ENCODE measurements at places on chromosomes 1 and 21. TPM values are rescaled to one million over a fixed set of nuclear protein-coding genes. Genes with fewer than 3 reads are reported as not detected.

TSNAX gene
- 8.1 TPM for total RNA-seq

CTTNBP2NL gene
- total RNA-seq: 1.9 TPM

OTUD3 gene
- 2.7 TPM for total RNA-seq

EFNA1 gene
- 21.3 TPM for total RNA-seq

TSPAN1 gene
- total RNA-seq: not detected

HENMT1 gene
- 23.7 TPM for total RNA-seq

ODF2L gene
- total RNA-seq: 12.9 TPM

LEMD1 gene
- total RNA-seq: not detected

DNA sequence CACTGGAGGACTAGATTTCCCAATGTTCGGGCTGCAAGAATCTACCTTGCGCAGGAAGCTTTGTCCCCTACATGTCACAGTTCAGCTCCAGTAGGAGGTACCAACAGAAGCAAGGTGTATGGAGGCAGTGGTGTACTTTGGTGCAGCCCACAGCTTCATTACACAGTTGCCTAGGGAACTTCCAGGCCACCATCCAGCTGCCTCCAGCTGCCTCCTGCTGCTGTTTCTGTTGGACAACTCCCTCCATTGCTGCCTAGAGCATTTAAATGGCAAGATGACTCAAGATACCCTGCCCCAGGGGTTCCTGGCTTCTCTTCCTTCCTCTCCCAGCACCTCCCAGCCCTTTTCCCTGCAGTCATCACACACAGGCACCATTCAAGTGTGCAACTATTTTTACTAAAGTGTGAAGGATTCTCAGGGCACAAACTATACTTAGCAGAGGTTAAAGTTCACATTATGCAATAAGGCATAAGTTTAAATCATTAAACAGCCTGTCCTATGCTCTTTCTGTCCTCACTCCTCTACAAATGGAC lies 39.0 kb upstream of the ATP1A1 start:
- no peak for DNase-seq

GRCh38 chr1:42152119-42152518 lies 1.1 kb upstream of the GUCA2B start:
- DNase-seq: no peak

- no peak for DNase-seq
These were observed 618.6 kb downstream of the RWDD3 start for GRCh38 chr1:95852483-95853070.

- DNase-seq: no peak
These were observed 350.1 kb downstream of the DPYD start for GRCh38 chr1:97570691-97571090.

DNA sequence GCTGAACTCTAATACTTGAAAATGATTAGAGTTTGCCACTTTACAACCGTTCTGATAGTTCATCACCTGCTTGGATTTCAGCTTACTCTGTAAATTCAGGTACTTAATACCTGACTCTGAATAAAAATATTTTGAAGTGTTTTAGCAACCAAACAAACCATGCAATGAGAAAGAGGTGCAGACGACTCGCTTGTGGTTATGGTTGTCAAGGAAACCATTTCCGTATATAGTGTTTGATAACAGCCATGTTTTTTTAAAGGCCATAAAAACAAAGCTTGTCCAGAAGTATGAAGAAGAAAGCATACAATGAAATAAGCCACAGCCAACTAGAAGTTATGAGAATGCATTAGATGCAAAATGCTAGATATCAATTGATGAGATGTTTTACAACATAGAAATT lies 167.2 kb upstream of the HMCN1 start:
- DNase-seq: peak; percentile 94

DNA sequence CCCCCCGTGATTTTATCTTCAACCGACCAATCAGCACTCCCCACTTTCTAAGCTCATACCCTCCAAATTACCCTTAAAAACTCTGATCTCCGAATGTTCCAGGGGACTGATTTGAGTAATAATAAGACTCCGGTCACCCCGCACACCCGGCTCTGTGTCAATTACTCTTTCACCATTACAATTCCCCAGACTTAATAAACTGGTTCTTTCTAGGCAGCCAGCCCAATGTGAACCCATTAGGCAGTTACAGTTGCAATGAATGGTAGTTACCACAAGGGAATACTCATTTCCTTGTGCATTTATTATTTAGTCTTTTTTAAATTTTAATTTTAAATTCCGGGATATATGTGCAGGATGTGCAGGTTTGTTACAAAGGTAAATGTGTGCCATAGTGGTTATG lies 177.9 kb downstream of the HFM1 start:
- DNase-seq: no peak

GRCh38 chr21:26546446-26547097 lies 26.5 kb downstream of the CYYR1 start:
- no peak for DNase-seq

GRCh38 chr1:99133756-99134500 lies 129.3 kb upstream of the PLPPR5 start:
- no peak for DNase-seq

DNA sequence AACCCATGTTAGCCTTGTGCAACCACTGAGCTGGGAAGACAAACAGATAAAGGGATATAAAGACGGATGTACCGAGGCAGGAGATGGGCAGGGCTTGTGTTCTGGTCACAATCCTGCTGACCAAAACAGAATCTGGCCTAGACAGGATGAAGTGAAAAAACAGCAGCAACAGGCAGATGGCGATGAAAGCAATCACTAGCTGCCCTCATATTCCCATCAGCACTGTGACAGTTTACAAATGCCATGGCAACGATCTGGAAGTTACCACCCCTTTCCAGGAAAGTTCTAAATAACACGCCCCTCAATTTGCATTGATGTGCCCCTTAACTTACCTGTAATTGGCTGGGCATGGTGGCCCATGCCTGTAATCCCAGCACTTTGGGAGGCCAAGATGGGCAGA lies 40.6 kb upstream of the CD46 start:
- no peak for DNase-seq

- DNase-seq: no peak
These were observed 1.5 kb downstream of the CSDE1 start for GRCh38 chr1:114756009-114756892.

GRCh38 chr21:18335651-18336236 lies 67.8 kb downstream of the TMPRSS15 start:
- no peak for DNase-seq

DNA sequence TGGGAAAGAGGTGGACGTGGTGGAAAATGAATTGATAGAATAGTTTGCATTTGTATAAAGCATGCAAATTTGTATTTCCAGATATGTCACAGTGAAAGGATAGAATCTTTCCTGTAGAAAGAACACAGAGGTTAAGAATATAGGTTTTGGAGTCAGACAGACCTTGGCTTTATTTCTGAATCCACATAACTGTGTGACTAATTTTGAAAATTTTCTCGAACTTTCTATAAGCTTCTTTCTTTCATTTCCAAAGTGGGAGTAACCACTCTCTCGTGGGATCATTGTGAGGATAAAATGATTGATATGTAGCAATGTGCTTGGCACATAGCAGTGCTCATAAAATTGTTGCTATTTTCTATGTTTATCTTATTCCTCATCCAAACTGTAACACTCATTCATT lies 108.8 kb downstream of the DISC1 start:
- DNase-seq: no peak

DNA sequence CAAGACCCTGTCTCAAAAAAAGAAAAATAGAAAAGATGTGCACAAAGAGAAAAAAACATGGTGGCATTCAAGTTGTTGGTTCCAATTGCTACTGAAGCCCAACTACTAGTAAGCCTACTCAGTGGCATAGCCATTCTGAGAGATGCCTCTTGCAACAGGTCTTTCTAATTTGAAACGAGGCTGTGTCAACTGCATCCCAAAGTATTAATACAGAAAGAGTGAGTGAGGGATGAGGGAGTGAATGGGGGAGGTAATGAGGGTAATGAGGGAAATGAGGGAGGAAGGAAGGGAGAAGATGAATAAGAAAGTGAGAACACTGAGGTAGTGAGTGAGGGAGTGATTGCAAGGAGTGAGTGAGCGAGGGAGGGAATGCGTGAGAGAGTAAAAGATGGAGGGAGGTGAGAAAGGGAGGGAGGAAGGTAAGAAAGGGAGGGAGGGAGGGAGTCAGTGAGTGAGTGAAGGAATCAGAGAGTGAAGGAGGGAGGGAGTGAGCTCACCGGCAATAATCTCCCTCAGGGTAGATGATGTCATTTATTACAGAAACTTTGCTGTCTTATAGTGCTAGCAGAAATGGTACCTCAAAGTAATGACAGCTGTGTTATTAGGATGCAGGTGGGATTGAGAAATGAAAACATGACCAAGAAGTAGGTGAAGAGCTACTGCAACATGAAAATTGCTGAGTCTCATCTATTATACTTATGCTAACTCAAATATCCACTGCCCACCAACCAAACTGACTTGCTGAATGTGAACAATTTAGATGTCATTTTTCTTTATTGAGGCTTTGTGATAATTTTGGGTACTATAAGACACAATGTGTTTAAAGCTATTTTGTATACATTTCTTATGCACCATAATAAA lies 75.6 kb upstream of the ADAM30 start:
- no peak for DNase-seq

DNA sequence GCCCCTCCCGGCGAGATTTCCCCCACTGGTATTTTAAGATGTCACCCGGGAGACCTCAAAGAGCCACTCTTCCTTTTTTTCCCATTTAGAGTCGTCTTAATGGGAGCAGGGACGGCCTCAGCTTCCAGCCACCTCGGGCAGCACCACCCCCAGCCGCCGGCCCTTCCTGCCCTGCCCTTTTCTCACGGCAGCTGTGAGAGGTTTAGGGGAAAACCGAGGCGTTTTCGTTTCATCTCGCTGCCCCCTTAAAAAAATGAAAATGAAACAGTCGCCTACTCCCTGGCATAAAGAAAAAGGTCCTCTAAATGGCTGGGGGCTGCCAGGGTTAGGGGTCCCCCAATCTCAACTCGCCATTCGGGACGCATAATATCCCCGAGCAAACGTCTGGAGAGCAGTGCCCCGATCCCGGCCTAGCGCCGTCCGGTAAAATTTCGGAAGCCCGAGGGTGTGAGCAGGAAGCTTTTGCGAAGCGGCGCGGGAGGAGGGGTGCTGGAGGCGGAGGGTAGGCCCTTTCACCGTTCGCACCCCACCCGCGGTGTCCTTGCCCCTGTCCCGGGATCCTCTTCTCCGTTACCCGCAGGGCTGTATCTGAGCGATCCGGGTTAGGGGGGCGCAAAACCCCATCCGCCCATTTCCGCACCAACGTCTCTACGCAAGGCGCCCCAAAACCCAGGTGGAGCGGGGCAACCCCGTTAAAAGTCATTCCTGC lies 1.2 kb downstream of the RUNX3 start:
- peak; percentile 28 for DNase-seq

- DNase-seq: no peak
These were observed 210.1 kb downstream of the FGGY start for GRCh38 chr1:59506952-59507351.

DNA sequence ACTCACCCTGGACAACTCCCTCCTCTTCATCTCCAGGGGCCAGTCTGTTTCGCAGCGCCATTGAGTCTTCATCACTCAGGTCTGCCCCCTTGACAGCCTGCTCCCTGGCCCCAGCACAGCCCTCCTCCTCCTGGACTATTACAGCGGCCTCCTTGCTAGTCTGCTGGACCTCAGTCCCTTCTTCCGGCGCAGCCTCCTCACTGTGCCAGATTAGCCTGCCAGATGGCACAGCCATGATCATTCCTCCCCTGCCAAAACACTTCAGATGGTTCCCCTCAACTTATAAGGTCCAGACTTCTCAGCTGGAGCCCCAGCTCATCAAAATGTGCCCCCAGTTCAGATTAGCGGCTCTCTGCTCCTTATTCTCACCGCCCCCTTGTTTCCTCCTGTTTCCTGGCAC lies 7.0 kb upstream of the CELSR2 start:
- DNase-seq: no peak

- no peak for DNase-seq
These were observed 29.1 kb downstream of the SLC2A1 start for GRCh38 chr1:42929434-42930177.

GRCh38 chr1:153540394-153541361 lies at the start of gene S100A5:
Gene S100A5, minus strand, starts transcription at chr1:153540934. Its CDS starts 743 bp downstream, at chr1:153540191.
- peak; percentile 76 for DNase-seq

GRCh38 chr21:38297194-38297631 lies 40.4 kb downstream of the KCNJ15 start:
- DNase-seq: no peak

GRCh38 chr1:153572569-153573015 lies 6.9 kb upstream of the S100A2 start:
- DNase-seq: peak; percentile 87

DNA sequence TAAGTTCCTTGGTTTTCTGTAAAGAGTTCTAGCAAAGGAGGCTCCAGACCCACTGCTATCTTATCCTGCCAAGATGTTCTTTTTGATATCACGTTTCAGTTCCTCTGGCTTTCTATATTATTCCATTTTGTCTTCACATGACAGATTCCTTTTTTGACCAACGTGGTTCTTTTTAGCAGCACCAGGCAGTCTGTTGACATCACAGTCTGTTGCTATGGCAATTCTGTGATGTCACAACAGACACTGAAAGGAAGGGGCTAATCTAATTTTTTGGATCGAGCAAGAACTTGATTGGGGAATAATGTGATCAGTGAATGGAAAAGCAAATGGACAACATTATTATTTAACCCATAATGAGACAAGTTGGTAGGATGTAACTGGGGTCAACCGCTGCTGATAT lies 64.5 kb upstream of the GOLT1A start:
- DNase-seq: no peak

DNA sequence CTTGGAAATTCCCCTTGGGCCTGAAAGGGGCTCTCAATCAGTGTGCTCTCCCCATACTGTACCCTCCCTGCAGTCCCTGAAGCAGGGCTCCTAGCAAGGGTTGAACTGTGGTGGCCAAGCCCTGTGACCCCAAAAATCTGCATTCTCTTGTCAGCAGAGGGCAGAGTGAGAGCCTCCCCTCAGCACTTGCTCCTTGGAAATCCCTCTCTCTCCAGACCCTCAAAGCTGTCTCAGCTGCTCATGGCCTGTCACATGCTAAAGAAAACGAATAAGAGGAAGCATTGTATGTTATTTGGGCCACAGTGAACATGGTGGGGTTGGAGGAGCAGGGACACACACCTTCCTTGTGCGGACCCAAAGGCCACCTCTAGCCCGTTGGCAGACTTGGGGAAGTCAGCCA lies 47.2 kb upstream of the SYNC start:
- no peak for DNase-seq

GRCh38 chr1:221045842-221046831 lies 166.9 kb downstream of the HLX start:
- DNase-seq: peak; percentile 72

GRCh38 chr1:202661136-202661845 lies 49.0 kb downstream of the SYT2 start:
- no peak for DNase-seq

GRCh38 chr1:18288722-18289121 lies 181.1 kb downstream of the IGSF21 start:
- no peak for DNase-seq

GRCh38 chr1:89171067-89171438 lies 4.8 kb downstream of the GBP7 start:
- DNase-seq: no peak

DNA sequence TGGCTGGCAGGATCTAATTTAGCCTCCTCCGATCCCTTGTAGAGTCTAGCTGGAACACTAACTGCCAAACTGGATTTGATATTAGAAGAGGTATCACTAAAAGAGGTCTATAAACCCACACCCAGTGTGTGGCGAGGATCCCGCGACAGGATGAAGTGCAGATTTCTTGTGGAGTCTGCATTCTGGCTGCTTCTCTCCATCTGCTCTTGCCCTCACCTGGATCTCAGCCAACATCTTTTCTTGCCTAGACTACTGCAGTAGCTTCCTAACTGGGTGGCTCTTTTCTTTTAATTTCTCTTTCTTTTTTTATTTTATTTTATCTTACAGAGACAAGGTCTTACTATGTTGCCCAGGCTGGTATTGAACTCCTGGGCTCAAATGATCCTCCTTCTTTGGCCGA lies 48.9 kb upstream of the CAPZB start:
- DNase-seq: no peak

Measured in hematopoietic multipotent progenitor cell (in vitro differentiated cells).